ENCODE measurements at places on chromosomes 1 and 21.
A peak's percentile ranks its signal among the peaks of the same experiment; 100 is the strongest.

DNA sequence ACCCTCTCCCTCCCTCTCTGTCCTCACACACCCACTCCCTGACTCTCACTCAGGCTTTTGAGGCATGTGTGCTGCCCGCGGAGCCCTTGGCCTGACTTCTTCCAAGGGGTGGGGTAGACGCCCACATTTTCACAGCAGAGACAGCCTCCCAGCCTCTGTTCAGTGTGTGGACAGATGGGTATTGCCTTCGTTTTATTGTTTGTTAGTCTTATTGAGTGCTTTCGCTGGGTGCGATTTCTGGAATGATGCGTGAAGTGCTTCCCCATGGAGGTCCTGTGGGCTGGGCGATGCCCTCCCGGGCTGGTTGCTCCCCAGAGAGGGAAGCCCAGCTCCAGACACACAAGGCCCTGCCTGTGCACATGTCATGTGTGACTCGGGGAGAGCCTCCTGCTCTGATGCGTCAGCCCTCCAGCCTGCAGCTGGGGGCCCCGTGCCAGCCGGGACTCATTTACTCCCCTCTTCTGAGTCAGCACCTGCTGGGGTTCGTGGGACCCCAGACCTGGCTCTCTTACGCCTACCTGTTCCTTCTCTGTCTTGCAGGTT, 14.7 kb downstream of the PDXK start:
- peak; percentile 48 for DNase-seq

- peak; percentile 29 for DNase-seq
Measured at GRCh38 chr1:7888248-7889081, 35.6 kb upstream of the UTS2 start.

DNA sequence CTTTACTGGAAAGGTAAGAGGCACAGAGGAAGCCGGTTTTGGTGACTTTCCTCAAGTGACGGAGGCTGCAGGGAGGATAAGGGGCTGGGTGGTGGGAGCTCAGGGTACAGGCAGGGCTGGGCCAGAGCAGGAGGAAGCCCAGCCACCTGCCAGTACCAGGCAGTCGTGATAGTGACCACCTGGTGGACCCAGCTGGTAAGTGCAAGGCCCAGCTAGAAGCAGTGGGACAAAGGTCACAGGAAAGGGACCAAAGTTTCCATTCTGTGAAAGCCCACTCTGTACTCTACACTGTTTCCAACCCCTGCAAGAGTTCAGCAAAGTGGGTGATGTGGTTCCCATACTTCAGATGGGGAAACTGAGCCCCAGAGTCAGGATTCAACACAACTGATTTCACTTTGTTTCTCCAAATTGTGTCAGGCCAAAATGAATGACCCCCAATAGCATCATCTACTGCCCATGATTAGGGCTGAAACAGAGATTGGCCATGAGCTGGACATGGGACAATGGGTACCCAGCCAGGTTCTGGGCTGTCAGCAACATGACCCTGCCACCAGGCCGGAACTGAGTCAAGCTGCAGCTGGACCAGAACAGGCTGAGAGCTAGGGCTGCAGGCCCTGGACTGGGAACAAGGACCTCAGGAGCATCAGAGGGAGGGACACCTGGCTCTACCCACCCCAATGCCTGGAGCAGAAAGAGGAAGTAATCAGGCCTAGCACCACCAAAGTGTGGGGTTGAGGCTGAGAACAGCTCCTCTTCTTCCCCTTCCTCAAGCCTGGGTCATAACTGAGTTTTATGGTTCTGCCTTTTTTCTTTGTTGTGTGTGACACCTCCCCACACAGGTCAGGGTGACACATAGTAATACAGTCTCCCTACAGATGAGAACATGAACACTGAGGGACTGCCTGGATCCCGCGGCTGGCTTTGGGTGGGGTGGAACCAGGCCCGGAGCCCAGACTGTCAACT, 50.2 kb downstream of the KCNN3 start:
- no peak for DNase-seq

DNA sequence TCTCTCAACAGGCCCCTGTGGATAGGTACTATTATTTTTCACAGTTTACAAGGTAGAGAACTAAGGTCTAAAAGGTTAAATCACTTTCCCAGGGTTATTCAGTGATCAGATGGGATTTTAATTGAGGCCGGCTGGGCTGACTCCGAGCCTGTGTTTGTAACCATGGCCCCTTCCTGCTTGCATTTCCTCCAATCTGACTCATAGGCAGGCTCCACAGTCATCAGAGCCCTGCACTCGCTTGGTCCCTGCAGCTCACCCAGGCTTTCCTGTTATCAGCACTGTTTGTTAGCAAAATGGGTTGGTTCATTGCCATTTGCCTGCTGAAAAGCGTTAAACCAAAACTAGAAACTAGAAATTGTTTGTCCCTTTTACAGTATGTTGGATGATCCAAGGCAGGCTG, 41.4 kb upstream of the LMX1A start:
- peak; percentile 80 for DNase-seq

DNA sequence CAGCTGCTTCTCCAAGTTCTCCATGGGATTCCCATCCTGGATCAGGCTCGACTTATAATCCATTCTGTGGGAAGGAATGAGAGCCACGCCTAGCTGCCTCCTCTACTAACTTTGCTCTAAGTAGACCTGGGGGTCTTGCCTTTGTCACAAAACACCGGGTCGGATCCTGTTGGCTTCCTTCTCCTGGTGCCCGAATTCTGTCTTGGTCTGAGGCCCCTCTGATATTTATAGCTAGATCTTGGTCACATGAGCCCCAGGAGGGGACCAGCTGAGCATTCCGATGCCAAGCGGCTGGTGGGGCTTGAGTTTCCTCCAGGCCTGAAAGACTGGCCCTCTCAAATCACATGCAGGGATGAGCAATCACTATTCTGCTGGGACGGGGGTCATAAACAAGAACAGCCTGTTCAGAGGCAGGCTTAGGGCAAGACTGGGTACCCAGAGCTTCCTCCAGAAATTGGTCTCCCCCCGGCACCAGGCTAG, at the start of gene TRIM63:
Gene TRIM63 (minus strand): TSS at position 199 of the 480 bp plus-strand sequence. CDS start 136 bp downstream, at position 63.
- DNase-seq: no peak

GRCh38 chr1:10704368-10704882, 92.0 kb downstream of the CASZ1 start:
- DNase-seq: no peak

GRCh38 chr1:162904579-162904978, 43.6 kb upstream of the CCDC190 start:
- DNase-seq: no peak

- DNase-seq: no peak
Measured at GRCh38 chr1:76090283-76091203, 16.0 kb downstream of the ST6GALNAC3 start.

DNA sequence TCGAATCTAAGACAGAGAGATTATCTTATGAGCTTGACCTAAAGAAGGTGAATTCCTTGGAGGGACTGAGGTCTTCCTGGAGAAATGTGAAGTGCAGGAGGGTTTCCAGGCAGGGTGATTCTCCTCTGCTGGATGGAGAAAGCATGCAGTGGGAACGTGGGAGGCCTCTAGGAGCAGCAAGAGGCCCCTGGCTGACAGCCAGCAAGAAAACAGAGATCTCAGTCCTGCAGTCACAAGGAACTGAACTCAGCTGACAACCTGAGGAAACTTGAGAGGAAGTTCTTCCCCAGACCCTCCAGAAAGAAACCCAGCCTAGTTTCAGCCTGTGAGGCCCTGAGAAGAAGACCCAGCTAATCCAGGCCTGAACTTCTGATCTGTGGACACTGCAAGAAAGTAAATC, 345.9 kb downstream of the FAM72C start:
- no peak for DNase-seq

GRCh38 chr1:21896026-21896425, 41.1 kb downstream of the HSPG2 start:
- no peak for DNase-seq

- DNase-seq: peak; percentile 69
Measured at GRCh38 chr1:22406722-22407495, 44.7 kb upstream of the ZBTB40 start.

DNA sequence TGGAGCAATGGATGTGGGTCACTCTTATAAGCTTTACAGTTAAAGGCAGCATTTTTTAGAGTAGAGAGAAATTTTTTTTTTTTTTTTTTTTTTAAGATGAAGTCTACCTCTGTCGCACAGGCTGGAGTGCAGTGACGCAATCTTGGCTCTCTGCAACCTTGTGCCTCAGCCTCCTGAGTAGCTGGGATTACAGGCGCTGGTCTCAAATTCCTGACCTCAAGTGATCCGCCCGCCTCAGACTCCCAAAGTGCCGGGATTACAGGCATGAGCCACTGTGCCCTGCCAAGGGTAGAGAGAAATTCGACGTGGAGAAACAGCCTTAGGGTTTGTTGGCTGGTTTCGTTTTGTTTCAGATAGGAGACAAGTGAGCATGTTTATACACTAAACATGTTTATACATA, 594.2 kb upstream of the ADAMTS5 start:
- DNase-seq: no peak

GRCh38 chr1:110477967-110478640, 27.2 kb downstream of the PROK1 start:
- no peak for DNase-seq

GRCh38 chr1:36222481-36223380, 1.5 kb upstream of the THRAP3 start:
- peak; percentile 15 for DNase-seq

DNA sequence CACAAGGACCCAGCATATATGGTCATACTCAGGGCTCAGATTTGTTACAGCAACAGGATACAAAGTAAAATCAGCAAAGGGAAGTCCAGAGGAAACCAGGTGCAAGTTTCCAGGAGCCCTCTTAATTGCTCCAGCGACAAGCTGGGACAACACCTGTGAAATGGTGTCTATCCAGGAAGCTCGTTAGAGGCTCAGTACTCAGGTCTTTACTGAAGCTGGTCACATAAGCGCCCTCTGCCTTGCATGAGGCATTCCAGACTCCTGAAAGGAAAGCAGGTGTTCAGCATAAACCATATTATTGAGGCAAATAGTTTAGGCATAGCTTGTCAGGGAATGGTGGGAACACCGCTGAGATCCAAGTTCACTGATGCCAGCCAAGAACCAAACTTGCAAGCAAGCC, 231.0 kb downstream of the SLC35F3 start:
- no peak for DNase-seq

GRCh38 chr21:25537174-25537573, 70.1 kb downstream of the MRPL39 start:
- DNase-seq: no peak

GRCh38 chr1:44655609-44656008, 18.7 kb downstream of the TMEM53 start:
- DNase-seq: no peak

DNA sequence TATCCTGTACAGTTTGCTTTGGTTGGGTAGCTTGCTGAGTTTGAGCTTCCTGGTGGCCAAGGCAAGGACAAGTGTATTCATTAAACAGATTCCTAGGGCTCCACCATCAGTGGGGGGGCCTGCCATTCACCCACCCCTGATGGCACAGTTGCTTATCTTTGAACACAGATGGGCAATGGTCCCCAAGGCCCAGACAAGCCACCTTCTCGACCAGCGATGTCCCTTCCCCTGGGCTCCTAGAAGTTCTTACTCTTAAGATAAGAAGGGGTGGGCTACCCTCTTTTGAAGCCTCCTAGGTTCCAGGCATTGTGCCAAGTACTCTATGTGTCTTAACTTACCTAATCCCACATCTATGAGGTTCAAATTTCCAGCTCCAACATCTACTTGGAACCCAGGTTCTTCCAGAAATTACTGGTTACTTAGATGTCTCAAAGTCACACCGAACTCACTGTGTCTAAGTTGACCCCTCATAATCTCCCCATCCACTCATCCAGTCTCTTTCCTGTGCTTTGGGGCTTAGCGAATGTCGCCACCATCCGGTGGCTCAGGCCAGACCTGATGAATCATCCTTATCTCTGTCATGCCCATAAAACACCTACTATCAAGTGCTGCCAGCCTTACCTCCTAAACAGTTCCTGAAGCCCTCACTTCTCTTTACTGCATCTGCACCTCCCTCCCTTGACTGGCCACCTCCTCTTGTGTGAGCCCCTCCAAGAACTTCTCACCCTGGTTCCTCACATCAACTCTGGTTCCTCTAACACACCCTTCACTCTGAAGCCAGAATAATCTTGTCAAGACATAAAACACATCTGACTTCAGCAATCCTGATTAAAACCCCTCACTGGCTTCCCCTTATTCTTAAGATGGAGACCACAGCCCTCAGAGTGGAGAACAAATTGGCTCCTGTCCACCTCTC, 50.1 kb downstream of the KLHDC7A start:
- DNase-seq: no peak

- peak; percentile 78 for DNase-seq
Measured at GRCh38 chr1:219041141-219041540, 132.5 kb upstream of the LYPLAL1 start.

DNA sequence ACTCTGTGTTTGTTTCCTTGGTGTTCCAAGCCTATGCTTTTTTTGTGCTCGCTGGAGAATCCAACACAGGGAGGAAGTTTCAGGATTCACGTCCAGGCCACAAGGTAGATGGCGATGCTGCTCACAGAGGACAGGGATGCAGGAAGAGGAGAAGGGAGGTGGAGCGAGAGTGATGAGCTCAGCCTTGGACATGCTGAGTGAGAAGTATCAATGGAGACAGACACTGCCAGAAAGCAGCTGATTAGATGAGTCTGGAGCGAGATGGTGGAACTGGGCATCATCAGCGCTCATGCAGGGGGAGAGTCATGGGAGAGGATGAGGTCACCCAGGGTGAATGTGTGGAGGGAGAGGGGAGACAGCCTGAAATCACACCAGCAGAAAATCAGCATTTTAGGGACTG, 110.0 kb downstream of the GLUL start:
- DNase-seq: no peak

DNA sequence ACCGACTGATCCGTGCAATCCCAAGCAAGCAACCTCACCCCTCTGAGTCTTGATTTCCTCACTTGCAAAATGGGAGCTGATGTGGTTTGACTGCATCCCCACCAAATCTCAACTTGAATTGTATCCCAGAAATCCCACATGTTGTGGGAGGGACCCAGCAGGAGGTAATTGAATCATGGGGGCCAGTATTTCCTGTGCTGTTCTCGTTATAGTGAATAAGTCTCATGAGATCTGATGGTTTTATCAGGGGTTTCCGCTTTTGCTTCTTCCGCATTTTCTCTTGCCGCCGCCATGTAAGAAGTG, 58.4 kb downstream of the FHAD1 start:
- DNase-seq: peak; percentile 73

GRCh38 chr1:109969146-109969829, 15.3 kb upstream of the AHCYL1 start:
- peak; percentile 91 for DNase-seq

- no peak for DNase-seq
Measured at GRCh38 chr1:25879675-25880074, 4.2 kb upstream of the PAQR7 start.

- DNase-seq: no peak
Measured at GRCh38 chr1:15016001-15016400, 137.5 kb upstream of the TMEM51 start.

DNA sequence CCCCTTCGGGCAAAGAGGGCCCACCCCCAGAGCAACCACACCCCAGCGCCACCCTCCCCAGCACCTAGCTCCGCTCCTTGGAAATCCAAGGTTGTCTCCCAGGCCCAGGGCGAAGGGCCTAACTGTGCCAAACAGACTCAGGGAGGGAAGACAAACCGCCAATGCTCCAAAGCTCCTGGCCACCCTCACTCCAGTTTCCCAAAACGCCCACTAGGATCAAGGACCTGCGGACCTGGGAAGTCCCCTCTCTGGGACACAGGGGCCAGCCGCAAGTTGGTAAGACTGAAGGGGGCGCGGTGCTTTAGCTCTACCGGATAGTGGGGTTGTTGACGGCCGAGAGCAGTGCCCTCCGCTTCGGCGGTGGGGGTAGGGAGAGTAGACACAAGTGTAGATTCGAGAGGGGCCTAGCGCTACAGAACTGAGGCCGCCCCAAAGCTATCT, 581 bp downstream of the IRF6 start:
- DNase-seq: no peak

Data from fibroblast of skin of right quadriceps (primary cell).